ENCODE measurements at places on chromosomes 5 and 9.

GRCh38 chr5:17723876-17724275, 89.6 kb downstream of the TAF11L14 start:
- no peak for DNase-seq

GRCh38 chr9:79776581-79776980, 204.8 kb downstream of the TLE4 start:
- DNase-seq: no peak

- DNase-seq: no peak
Measured at GRCh38 chr9:97309260-97309659, 1.8 kb downstream of the CCDC180 start.

- DNase-seq: no peak
Measured at GRCh38 chr9:94639999-94640376, 670 bp upstream of the FBP1 start.

DNA sequence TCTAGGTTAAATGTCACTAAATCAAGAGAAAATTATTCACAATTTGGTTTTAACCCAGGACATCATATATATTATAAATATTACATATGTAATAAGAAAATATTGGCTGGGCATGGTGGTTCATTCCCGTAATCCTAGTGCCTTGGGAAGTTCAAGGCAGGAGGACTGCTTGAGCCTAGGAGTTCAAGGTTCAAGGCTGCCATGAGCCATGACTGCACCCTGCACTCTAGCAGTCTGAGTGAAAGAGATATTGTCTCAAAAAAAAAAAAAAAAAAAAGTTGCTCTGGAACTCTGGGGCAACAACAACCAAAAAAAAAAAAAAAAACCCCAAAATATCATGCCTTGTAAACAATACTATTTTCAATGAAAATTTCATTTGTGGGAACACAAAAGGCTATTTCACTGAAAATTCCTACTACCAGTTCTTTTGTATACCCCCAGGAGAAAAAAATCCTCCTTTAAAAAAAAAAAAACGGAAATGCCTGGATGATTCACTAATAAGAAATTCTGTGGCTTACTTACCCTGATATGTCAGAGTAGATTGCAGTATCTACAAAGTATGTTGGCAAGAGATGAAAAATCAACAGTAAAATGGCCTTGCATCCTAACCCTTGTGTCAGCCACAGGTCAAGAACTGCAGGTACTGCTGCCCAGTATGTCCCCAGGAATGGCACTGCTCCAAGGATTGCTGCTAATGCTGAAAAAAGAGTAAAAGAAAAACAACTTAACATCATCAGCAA, 22.6 kb upstream of the CTNNAL1 start:
- no peak for DNase-seq

All from activated T-cell treated with anti-CD3 and anti-CD28 coated beads for 1 hour (primary cell).